ENCODE measurements at places on chromosomes 2 and 18.
A peak's percentile ranks its signal among the peaks of the same experiment; 100 is the strongest.

- peak; percentile 86 for DNase-seq
Observed at GRCh38 chr2:168699844-168700417, 102.5 kb upstream of the NOSTRIN start.

- no peak for DNase-seq
Observed at GRCh38 chr18:68478246-68478645, 236.7 kb downstream of the TMX3 start.

- no peak for DNase-seq
Observed at GRCh38 chr2:72983500-72984161, 66.3 kb downstream of the EMX1 start.

GRCh38 chr2:216082805-216083204 lies 1.1 kb downstream of the TMEM169 start:
- DNase-seq, result no peak

DNA sequence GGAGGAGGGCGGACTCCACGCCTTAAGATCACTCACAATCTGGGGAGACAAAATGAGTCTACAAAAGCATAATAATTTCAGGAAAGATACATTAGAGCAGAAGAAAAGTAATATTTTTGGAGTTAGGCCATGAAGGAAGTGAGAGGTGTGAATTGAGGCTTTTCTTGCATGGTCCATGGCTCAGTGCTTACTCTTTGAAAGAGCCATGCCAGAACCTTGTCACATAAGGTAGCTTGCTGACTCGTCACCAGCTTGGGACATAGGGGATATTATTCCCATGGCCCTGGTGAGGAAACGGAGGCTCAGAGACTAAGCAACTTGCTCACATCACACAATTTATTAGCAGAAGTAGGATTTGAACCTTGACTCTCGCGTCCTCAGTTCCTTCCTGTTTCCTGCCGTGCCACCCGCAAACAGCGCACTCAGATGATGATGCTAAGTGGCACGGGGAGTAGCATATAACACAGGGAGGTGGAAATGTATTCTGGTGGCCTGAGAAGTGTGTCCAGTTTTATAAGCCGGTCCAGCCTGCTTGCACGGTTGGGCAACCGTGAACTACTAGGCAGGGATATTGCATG lies 312.2 kb upstream of the EPAS1 start:
- DNase-seq, result no peak

DNA sequence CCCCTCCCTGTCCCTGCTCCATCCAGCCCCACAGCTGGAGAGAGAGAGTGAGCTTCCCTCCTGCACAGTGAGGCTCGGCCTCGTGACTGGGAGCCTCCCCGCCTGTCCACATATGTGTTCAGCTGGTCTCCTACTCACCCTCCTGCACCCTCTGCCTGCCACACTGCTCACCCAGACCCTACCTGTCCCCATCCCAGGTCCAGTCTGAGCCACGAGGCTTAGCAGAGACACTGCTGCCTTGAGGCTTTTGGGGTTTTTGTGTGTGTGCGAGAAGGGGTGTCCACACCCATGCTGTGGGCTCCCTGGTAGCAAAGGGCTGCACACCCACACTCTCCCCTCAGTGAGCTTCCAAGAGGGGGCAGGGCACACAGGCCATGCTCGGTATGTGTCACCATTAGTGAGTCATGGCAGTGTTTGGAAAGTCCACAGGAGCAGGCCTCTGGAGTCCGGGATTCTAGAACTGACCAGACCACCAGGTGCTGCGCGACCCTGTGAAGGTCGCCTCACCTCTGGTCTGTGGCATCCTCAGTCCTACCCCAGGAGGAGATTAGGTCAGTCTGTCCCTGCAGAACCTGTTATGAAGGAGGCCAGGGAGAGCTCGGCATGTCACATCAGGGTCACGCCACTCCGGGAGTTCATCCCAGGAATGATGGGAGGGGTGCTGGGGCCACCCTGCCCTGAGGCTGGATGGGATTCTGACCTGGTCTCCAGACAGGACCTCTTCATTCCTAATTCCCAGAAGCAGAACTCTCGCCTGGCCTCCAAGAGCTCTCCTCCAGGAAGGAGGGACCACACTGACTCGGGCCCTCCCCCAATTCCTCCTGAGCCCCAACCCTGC lies 39.9 kb upstream of the SMAD7 start:
- no peak for DNase-seq

DNA sequence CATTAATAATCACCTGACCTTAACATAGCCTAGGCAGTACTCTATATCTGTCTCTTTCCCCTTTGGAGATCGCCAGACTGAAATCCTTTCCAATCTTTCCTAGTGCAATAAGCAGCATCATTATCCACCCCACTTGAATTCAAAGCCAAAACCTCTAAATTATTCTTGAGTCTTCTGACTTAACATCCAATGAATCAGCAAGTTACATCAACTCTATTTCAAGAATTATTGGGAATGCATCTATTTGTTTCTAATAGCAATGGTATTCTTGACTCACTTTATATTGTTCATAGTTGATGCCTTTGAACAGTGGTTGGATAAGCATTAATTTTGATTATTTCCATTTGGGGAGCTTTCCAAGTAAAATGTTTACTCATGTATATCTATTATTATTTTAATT lies 144.8 kb downstream of the ZNF804A start:
- no peak for DNase-seq

GRCh38 chr2:158500333-158500732 lies 43.6 kb downstream of the PKP4 start:
- no peak for DNase-seq

GRCh38 chr2:12554224-12555011 lies 162.3 kb upstream of the TRIB2 start:
- no peak for DNase-seq

DNA sequence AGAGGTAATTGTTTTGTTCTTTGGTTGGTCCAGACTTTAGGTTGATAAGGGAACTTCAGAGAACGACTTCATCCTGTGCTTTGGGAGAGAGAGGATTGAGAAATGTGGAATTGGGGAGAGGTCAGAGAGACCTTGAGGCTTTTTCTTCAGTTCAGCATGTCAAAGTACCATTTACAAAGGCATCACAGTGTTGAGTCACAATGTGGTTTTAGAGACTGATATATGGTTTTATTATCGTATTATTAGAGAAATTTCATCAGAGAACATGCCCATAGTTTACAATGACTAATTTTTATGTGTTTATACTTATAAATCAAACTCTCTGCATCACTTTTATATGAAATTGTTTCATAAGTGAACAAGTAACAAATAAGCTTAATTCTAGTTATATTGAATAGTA lies 626.6 kb downstream of the DSC3 start:
- no peak for DNase-seq

- no peak for DNase-seq
Observed at GRCh38 chr2:72153924-72154323, 6.3 kb upstream of the CYP26B1 start.

DNA sequence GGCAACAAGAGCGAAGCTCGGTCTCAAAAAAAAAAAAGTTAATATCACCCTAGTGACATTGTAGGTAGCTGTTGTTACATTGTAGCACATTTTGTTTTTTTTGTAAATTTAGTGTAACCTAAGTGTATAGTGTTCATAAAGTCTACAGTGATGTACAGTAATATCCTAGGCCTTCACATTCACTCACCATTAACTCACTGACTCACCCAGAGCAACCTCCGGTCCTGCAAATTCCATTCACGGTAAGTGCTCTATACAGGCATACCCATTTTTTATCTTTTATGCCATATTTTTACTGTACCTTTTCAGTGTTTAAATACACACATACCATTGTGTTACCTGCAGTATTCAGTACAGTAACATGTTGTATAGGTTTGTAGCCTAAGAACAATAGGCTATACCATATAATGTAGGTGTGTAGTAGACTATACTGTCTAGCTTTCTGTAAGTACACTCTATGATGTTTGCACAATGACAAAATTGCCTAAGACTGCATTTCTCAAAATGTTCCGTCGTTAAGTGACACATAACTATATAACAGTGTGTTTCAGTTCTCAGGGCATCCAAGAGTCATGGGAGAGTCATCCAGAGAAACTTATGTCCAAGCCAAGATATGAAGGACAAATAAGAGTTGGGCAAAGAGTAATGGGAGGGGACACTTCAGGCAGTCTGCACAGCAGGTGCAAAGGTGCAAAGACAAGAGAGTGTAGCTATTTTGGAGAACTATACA lies 68.4 kb downstream of the TANK start:
- DNase-seq, result no peak

- DNase-seq, result no peak
Observed at GRCh38 chr18:10247021-10247741, 207.3 kb upstream of the APCDD1 start.

DNA sequence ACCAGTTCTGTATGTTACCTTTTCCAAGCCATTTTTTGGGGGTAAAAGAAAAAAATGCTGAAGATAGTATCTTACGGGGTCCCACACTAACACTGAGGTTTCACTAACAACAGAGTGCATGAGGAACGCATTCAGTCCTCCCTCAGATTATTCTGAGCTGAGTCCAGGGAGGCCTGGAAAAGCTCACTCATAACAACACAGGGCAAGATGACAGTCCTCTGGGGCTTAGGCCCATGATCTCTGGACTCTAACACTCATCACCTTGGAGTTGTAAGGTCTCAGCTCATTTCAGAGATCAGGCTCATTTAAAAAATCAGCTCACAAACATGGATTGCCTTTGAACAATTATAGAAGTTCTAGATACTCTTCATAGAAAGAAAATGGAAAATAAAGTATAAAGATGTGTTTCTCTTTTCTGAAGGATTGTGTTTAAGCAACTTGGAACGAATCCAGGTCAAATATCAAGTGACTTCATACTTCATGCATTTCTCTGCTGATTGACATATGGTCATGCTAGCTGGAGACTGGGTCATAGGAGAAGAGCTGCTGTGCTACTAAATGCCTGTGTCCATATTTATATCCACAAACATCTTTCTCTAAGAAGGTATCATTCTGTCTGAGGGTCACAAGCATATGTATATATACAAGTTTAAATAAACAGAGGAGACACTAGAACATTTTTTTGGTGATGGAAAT lies 265.8 kb downstream of the ALK start:
- no peak for DNase-seq

- DNase-seq, result no peak
Observed at GRCh38 chr2:158797963-158798700, 3.0 kb downstream of the DAPL1 start.

DNA sequence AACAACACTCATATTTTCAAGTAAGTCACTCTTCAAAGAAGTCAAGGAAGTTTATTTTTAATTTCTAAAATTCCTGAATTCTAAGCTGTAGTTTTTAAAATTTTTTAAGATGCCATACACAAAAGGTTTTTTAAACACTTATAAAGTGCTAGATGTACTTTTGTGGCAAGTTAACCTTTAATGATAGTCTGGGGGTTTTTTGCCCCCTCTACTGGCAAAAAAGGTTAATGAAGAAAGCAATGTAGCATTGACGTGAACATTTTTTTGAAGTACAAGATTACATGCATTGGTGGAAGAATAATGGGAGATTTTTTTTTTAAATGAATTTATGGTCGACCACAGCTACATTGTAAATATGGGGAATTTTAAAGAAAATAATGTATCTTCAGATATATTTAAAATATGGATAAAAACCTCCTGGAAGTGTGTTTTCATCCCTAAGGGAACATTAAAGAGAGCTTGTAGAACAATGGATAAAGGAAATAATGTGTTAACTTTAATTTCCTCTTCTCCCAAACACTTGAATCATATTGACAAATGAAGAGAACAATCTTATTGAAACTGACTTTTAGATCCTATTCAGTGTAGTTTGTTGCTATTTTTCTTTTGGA lies 12.6 kb downstream of the ITPRID2 start:
- peak; percentile 20 for DNase-seq

- peak; percentile 55 for DNase-seq
Observed at GRCh38 chr2:66929632-66930338, 467.3 kb upstream of the ETAA1 start.

DNA sequence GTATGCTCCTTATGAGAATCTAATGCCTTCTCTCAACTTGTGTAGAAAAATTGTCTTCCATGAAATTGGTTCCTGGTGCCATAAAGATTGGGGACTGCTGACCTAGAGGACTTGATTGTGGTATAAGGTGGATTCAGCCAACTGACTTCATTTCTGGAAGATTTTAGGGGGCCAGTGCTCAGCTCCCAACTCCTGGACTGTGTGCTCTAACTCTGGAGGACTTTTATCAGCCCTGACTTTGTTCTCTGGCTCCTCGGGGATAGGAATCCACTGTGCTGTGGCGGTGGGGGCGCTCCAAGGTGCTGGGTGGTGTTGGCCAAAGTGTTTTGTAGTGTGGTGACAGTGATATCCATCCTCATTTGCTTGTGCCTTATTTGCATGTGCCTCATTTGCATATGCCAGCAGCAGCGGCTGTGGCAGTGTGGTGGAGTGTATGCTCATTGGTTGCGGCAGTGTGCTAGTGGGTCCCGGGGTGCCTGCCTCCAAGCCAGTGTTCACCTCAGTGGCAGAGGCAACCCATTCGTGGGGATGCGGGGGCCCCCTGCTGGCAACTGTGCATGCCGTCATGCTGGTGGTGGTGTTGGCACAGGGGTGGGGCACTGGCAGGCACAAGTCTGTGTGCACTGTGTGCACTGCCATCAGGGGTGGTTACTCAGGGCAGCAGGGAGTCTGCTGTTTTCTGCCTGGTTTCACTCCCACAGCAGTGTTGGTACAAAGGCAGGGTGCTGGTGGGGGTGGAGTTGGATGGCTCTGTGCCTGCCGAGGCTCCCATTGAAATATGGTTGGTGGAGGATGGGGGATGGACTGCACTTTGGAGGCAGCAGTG lies 19.6 kb downstream of the EHBP1 start:
- DNase-seq, result no peak

DNA sequence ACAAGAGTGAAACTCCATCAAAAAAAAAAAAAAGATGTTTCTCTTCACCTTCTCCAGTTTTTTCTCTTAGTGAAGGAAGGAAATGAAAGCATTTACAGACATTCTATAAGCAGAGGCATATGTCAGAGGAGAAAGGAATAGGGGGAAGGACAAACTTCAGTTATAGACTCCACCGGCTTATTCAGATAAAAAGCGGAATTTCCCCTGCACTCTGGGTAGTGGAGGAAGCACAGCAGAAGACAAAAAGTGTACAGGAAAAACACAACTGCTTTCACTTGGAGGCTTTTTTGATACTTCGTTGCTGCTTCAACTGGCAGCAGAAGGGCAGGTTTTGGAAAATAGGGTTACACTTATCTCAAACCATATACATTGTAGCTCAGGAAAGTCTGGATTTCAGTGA lies 3.2 kb upstream of the MGAT4A start:
- no peak for DNase-seq

DNA sequence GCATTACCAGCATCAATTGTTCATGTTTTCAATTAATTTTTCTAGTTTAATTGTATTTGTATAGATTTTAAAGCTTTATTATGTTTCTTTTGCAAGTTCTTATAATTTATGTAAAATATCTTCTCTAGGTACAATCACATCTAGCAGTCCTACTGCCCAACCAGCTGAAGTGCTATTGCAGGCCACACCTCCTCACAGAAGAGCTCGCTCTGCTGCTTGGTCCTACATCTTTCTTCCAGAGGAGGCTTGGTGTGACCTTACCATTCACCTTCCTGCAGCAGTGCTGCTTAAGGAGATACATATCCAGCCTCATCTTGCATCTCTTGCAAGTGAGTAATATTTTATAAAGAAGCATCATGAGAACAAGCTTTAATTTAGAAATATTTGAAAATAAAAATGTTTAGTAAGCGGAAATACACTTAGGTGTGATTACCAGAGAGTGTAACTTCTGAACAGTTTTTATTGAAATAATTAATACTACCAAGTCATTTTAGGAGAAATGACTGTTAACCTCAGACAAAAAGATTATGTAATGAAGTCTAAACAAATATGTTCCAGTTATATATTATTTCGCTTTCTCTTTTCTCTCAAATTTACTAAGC lies 122.9 kb upstream of the TTC27 start:
- no peak for DNase-seq

Data from right lung (tissue), 10 donors.